Ureter (tissue), 1 donor: ENCODE measurements at places on chromosomes 2 and 18. TPM values are rescaled to one million over a fixed set of nuclear protein-coding genes. Genes with fewer than 3 reads are reported as not detected.

DNA sequence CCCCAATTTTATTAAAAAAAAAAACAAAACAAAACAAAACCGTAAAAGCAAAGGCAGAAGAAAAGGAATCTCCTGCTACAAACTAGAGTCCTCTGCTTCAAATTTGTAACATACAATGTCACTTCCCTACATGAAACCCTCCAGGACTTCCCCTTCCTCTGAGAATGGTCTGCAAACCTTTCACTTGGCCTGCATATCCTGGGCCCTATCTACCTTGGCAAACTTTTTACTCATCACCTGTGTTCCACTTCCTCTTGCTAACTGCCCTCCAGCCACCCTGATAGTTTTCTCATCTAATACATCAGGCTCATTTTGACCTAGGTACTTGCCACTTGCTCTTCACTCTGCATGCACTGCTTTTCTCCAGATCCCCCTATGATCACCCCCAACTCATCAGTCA, 255.5 kb downstream of the ETAA1 start:
- DNase-seq, result no peak

GRCh38 chr18:10033016-10033399, 119.2 kb downstream of the VAPA start:
- DNase-seq, result no peak

Gene KIAA2012
- total RNA-seq, result not detected

DNA sequence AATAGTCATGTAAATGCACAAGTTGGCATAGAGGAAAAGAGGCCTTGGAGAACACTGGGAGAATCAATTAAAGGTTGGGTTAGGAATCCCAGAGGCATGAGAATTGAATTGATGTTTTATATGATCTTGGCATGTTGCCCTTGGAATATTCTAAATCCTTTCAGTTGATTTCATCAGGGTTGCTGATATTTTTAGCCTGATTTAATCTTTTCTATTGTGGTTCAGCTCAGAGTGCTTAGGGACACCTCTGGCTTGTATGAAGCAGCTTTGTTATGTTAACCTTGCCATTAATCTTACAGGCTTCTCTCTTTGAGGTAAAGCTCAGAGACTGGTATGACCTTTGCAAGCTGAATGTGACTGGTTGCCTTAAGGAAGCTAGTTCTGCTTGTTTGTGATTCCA, 64.4 kb upstream of the LYPD6B start:
- DNase-seq, result no peak

Gene LAMA1
- 2.7 TPM for total RNA-seq

GRCh38 chr2:68330691-68331090, 10.9 kb upstream of the CNRIP1 start:
- no peak for DNase-seq
